ENCODE measurements at places on chromosomes 2 and 18.

DNA sequence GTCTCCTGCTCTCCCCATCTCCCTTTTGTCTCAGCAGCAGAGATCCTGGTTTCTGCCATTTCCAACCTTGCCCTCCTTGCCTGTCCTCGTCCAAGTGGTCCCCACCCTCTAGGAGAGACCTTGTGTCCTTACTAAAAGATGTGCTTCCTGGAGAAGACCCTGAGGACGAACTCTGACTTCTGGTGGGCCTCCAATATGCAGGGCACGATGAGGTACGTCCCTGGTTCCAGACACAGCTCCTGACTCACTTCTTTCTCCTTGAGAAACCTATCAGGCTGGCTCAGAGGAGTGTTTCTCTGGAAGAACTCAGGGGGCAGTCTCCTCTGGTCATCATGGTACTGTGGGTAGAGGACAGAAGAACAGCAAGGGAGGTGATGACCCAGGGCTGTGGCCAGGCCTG, 28.2 kb downstream of the CAPN14 start:
- no peak for DNase-seq

GRCh38 chr2:172447811-172448493, 20.6 kb downstream of the ITGA6 start:
- DNase-seq, result no peak

DNA sequence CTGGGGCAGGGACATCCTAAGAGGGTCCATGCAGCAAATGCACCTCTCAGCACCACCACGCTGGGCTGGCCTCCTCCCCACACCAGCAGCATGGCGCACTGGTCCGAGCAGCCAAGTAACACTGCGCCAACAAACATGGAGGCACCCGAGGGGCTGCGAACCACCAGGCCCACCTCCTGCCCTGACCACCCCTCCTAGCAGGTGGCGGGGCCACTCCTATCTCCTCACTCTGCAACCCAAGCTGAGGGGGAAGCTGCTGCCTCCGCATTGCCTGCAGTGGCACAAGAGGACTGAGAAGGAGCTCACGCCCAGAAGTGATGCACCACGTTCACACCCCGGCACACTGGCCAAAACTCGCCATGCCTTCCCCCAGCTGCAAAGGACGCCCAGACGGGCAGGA, 94.4 kb downstream of the EIPR1 start:
- DNase-seq, result no peak

DNA sequence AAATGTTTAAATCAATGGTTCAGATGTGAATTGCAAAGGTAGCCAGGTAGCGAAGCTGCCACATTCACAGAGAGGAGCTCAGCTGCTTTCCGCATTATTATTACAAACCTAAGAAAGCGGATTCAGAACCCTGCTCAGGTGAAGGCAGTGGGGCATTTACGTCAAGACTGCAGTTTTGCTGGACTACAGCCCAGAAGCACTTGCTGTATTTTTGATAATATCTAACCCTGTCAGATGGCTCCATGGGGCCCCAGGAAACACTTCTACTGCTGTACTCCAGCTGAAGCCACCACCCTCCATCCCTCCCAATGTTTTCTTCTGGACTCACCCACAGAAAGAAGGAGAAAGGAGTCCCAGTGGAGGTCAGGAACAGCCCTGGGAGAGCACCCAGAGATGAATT, 96.9 kb downstream of the TPO start:
- no peak for DNase-seq

GRCh38 chr2:23639406-23639982, 254.5 kb downstream of the KLHL29 start:
- no peak for DNase-seq

DNA sequence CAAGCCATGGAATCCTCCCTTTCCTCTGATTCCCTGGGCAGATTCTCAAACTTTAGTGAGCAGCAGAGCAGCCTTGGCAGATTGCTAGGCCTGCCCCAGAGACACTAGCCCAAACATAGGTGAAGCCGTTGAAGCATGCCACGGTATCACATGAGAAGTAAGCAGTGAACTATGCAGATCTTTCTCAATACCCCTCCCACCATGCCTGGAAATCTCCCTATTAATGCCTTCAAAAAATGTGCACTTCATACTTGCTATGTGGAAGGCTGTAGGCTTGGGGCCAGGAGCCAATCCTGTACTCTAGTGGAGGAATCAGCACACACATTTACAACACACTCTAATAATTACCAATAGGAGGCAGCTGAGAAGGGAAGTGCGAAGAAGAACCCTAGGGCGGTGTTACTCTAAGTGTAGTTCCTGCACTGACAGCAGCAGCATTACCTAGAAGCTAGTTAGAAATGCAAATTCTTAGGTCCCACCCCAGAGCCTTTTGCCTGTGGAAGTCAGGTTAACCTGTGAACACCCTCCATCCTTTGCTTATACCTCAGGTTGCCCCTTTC, 305.1 kb upstream of the SPRED2 start:
- DNase-seq, result no peak

- DNase-seq, result no peak
Observed at GRCh38 chr2:134706587-134707329, 12.0 kb downstream of the TMEM163 start.

DNA sequence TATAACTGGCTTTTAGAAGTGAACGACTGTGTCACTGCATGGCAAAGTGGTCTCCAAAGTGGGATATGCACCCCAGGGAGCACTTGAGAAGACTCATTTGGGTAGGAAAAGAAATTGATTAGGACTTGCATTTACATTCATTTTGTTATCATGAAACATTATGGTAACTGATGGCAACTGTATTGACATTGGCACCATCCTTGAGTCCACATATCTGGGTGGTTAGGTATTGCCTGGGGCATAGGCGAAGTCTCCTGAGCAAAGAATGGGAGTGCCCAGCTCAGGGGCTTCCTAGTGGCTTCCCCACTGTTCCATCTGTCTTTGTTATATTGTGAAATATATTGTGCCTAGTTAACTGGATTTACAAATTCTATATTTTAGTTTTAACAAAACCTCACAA, 29.2 kb downstream of the SPATS2L start:
- DNase-seq, result no peak

DNA sequence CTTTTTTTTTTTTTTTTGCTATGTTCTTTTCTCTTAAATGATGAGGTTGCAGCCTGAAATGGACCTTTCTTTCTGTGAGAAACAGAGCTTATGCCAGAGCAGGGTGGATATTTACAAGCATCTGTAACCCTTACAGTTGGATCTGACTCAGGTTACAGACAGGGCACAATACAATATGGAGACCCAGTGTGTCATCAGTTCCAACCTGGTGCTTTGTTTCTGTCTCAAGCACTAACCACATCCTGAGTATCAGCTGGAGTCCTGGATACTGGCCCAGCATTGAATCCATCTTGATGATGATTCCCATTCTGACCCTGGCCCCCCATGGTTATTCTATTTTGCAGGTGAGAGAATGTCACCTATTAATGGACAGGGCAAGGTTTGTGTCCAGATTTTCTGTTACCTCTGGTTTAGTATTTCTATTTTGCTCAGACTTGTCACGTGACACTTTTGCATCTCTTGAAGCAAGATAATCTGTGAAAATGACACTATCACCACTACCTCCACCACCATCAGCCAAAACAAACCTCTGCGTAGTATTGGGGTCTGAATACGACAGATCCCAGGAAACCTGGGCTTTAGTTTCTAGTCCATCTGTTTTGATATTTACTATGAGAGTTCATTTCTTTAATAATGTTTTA, 174.0 kb downstream of the CCDC85A start:
- no peak for DNase-seq

DNA sequence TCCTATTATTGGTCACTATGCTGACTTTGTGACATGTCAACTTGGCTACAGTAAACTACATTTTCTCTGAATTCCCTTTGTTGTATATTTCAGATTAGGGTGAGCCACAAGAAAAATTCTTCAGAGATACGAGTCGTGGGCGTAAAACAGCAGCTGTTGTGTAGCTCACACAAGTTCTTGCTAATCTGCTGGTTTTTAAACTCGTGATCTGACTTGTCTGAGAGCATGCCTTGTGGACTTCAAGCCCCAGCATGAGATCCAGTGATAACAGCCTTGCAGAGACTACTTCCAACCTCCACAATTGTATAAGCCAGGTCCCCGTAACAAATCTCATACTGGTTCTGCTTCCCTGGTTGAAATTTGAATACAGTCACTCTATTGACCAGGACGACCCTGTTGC, 259.8 kb upstream of the LYPD1 start:
- no peak for DNase-seq

DNA sequence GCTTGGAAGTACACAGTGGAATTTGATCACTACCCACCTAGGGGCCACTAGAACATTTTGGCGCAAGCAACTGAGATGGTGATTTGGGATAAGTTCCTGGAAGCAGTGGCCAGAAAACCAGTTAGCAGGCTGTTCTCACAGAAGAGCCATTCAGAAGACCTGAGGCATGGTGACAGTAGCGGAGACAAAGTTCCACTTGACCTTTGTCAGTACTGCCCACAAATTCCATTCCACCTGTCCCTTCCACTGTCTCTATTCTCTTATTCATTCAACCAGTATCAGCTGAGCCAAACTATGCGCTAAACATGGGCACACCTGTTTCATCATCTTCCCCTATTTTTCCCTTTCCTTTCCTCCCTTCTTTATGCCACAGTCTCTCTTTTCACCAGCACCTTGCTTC, 59.2 kb upstream of the PPP1CB start:
- no peak for DNase-seq

DNA sequence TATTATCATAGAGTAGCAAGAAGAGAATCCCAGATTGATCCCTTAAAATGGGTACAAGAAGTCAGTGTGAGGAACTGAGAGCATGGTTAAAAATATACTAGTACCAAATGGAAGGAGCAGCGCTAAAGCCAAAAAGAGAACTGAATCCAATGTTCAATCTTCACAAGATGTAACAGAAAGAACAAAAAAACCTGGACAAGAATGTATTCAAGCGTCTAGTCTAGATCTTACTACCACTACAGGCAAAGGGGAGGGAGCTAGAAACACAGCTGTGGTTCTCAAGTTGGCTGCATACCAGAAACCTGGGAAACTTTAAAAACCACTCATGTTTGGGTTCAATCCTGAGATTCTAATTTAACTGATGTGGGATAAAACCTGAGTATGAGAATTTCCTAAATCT, 57.5 kb downstream of the PIAS2 start:
- DNase-seq, result no peak

- DNase-seq, result no peak
Observed at GRCh38 chr2:197137231-197137630, 173.3 kb downstream of the ANKRD44 start.

DNA sequence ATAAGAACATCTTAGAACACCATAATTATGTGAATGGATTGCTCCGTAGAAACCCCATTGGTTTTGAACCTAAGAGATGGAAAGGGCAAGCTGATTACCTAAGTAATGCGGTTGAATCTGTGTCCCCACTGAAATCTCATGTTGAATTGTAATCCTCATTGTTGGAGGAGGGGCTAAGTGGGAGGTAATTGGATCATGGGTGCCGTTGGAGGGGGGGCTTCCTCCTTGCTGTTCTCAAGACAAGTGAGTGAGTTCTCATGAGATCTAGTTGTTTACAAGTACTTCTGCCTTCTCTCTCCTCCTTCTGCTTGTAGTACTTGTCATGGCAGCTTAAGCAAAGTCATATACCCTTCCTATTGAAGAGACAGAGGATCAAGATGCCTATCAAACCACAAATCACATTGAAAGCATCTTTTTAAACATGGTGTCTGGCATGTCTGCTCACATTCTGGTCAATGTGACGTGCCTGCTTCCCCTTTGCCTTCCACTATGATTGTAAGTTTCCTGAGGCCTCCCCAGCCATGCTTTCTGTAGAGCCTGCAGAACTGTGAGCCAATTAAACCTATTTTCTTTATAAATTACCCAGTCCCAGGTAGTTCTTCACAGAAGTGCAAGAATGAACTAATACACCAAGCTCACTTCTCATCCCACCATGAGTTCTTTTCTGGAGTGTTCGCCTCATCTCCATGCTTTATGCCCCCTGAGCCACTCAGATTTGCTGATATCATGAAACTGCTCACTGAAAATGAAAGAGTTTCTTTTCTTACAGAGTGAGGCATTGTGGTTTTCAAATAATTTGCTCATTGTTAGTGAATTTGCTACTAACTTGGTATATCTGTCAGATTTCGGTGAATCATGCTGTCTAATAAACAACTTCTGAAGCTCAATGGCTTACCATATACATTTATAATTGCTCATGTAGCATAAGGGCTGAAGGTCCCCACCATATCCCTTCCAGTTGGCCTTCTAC, 23.6 kb downstream of the KCNE4 start:
- no peak for DNase-seq

DNA sequence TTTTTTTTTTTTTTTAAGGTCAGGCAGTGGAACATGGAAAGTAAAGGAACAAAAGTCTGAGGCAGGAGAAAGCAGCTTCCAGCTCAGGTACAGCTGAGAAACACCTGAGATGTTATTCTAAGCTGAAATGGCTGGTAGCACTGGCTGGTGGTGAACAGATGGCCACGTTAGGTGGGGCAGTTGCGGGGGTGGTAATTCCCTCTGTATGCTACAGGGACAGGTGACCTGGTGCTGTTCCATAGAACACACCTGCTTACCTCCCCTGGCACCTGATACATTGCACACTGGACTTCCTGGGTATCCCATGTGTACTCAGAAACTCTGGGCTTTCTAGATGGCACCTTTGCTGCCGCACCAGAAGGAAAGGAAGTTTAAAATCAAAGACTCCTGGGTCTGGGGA, 333.3 kb downstream of the SLC8A1 start:
- no peak for DNase-seq

- DNase-seq, result no peak
Observed at GRCh38 chr18:9711361-9712129, 3.4 kb downstream of the RAB31 start.

DNA sequence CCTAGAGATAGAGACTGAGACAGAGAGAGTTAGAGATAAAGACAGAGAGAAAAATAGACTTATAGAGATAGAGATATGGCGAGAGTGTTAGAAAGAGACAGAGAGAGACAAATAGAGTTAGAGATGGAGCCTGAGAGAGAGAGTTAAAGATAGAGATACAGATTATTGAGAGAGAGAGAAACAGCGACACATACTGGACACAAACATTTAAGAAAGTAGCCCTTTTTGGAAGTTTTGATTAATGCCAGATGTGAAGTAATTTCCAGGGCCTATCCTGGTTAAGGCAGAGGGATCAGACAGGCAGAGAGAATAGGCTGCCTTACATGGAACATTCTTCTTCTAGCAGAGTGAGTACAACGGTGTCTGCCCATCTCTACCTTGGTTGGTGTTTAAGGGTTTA, 311.6 kb upstream of the CDH7 start:
- DNase-seq, result no peak

GRCh38 chr2:122815120-122815519, 1059.7 kb downstream of the TSN start:
- no peak for DNase-seq

- DNase-seq, result no peak
Observed at GRCh38 chr2:234633581-234634230, 136.8 kb upstream of the ARL4C start.
